Activated T-cell treated with anti-CD3 and anti-CD28 coated beads, Interleukin-2, amount 50 U/mL, for 24 hours (primary cell): ENCODE measurements at places on chromosomes 11 and 22.

DNA sequence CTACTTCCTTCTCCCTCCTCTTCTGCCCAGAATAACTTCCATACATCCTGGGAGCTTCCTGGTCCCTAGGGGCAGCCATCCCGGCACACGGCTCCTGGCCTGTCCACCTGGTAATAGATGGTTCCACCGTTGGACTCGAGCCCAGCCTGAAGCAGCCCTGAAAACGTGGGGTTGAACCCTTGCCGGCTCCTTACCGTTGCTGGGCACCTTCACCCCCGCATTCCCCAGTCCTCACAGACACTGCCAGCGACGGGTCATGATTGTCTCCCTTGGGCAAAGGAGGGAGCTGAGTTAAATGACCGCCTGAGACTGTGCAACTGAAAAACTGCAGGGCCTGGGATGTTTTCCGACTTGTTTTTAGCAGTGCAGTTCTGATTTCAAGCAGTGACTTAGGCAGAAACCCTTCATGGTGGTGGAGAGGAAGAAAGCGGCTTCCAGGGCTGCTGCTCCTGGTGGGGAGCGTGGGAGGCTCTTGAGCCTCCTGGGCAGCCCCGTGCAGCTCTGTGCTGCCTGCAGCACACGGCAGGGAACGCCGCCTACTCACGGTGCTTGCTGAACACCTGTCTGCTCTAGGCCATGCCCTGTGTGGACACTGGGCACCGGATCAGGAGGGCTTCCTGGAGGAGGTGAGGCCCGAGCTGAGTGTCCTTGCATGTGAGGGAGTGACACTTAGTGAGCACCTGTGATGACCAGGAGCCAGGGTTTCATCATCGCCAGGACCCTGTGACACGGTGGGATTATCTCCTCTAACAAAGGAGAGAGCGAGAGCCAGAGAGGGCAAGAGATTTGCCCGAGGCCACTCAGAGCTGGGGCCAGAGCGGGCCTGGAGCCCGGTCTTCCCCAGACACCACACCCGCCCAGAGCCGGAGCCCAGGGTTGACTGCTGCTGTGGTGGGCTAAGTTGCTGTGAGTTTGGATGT is 77.4 kb downstream of the FBLN1 start:
- no peaks in the 10 kb centered on the region for H3K36me3 ChIP-seq
- DNase-seq, result no peak
- H3K4me1 ChIP-seq, result peaks cover 10% of the 10 kb centered on the region

DNA sequence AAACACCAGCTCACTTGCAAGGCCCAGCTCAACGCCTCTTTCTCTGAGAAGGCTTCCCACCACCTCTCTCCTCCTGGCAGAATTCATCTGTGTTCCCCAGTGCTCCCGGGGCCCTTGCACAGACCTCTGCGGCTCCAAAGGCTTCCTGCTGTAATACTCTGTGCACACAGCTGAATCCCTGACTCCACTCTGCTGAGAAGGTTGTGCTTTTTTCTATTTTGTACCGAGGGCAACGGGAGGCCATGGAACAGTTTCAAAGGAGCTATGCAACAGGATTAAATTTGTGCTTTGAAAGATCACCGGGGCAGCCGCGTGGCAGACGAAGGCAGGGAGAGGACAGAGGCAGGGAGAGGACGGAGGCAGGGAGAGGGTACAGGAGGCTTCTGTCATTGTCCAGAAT is 49.2 kb upstream of the SYT7 start:
- no peak overlapping the region for H3K27ac ChIP-seq
- DNase-seq, result no peak
- peaks cover 5% of the 10 kb centered on the region for H3K4me1 ChIP-seq
- no peak overlapping the region for H3K4me3 ChIP-seq

GRCh38 chr11:57349491-57350274 is 11.5 kb downstream of the P2RX3 start:
- peak; percentile 78 for DNase-seq
- H3K27ac ChIP-seq, result no peak overlapping the region
- H3K27me3 ChIP-seq, result peaks cover 4% of the 10 kb centered on the region

- no peaks in the 10 kb centered on the region for H3K27me3 ChIP-seq
- H3K4me3 ChIP-seq, result no peak overlapping the region
- H3K27ac ChIP-seq, result no peak overlapping the region
- peaks cover 2% of the 10 kb centered on the region for H3K4me1 ChIP-seq
- peaks cover 73% of the 10 kb centered on the region for H3K36me3 ChIP-seq
- DNase-seq, result peak; percentile 87
These were observed 7.6 kb downstream of the SLC29A2 start for GRCh38 chr11:66363805-66364535.

DNA sequence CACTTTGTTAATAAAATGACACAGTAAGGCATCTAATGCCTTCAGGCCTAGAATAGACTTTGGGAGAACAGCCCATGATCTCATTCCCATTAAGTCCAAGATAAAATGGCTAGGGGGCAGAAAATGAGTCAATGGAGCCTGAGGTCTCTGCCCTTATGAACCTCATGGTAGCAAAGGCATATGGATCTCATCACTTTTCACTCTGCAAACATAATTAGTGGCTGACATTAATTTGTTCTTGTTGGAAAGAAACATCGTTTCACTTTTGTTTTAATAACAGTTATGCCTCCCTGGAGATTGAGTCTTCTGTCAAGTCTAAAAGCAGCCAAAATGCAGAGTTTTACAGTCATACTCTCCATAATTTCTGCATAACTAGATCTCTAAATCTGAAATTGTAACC is 111.8 kb upstream of the API5 start:
- no peaks in the 10 kb centered on the region for H3K36me3 ChIP-seq
- H3K4me3 ChIP-seq, result no peak overlapping the region
- DNase-seq, result no peak
- no peaks in the 10 kb centered on the region for H3K27me3 ChIP-seq

- H3K36me3 ChIP-seq, result peaks cover 65% of the 10 kb centered on the region
- H3K27ac ChIP-seq, result no peak overlapping the region
- H3K27me3 ChIP-seq, result no peaks in the 10 kb centered on the region
These were observed 11.9 kb downstream of the TMEM121B start for GRCh38 chr22:17109113-17109865.

GRCh38 chr11:117748771-117749540 is 48.1 kb downstream of the DSCAML1 start:
- H3K27me3 ChIP-seq, result no peaks in the 10 kb centered on the region
- H3K27ac ChIP-seq, result no peak overlapping the region
- no peaks in the 10 kb centered on the region for H3K4me1 ChIP-seq
- H3K36me3 ChIP-seq, result no peaks in the 10 kb centered on the region
- DNase-seq, result no peak

- H3K27ac ChIP-seq, result peak overlapping the region; percentile 14
- no peaks in the 10 kb centered on the region for H3K36me3 ChIP-seq
- H3K4me3 ChIP-seq, result no peak overlapping the region
- H3K4me1 ChIP-seq, result peaks cover 30% of the 10 kb centered on the region
These were observed 6.8 kb upstream of the GGA1 start for GRCh38 chr22:37601540-37602442.
